ENCODE measurements at places on chromosomes 11 and 22.

- no peak for DNase-seq
Observed at GRCh38 chr22:50318356-50318697, 8.5 kb downstream of the DENND6B start.

GRCh38 chr11:106503901-106504300 lies 426.4 kb downstream of the AASDHPPT start:
- no peak for DNase-seq

DNA sequence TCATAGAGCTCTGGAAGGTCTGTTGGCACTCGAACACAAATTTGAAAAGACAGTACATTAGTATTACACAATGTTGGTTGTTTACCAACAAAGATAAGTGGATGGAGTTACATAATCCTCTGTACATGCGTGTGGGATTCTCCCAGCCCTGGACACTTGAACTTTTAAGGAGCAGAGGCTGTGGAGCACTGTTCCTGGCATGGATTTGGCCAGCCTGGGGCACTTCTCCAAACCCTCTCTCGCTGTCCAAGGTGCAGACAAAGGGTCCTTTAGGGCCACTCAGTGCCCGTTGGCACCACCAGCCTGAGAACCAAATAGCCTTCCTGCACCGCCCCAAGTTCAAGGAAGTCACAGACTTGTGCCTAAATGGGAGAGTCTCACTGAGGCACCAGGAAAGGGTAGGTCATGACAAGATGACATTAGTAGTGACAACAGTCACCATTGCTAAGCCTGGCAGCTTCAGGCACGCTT lies 1.6 kb upstream of the ANO1 start:
- no peak for DNase-seq

- no peak for DNase-seq
Observed at GRCh38 chr11:21794306-21794705, 398.6 kb upstream of the ANO5 start.

- no peak for DNase-seq
Observed at GRCh38 chr11:121249039-121249663, 43.4 kb upstream of the SC5D start.

- DNase-seq: no peak
Observed at GRCh38 chr22:24290459-24290858, 19.8 kb downstream of the SPECC1L start.

DNA sequence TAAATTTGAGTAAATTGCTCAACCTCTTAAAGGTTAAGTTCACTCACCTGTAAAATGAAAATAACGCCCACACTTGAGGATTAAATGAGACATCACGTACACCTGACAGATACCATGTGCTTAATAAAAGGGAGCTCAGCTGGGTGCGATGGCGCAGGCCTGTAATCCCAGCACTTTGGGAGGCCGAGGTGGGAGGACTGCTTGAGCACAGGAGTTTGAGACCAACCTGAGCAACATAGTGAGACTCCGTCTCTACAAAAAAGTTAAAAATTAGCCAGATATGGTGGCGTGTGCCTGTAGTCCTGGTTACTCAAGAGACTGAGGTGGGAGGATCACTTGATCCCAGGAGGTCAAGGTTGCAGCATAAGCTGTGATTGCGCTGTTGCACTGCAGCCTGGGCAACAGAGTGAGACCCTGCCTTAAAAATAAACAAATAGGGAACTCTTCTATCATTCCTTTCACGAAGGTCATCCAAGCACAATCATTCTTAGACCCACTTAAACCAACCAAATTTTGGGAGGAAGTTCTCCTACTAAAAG lies 134.1 kb downstream of the BBOX1 start:
- DNase-seq: no peak

DNA sequence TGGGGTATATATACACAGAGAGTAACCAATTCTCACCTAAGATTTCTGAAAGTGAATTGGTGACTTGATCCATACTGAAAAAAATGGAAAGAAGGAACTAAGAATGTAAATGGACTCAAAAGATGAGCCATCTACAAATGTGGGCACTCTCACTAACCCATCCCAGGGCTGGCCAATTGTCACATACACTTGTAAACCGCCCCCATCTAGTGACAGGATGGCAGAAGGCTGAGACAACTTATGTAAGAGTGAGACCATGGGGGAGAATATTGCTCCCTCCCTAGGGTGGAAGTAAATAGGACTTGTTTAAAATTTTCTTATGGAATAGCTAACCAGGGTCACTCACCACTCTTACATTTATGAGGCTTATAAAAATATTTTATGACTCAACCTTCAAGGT lies 377.1 kb upstream of the ISX start:
- no peak for DNase-seq

GRCh38 chr11:113549611-113550578 lies 74.7 kb upstream of the DRD2 start:
- DNase-seq: no peak

- DNase-seq: no peak
Observed at GRCh38 chr22:48491451-48491941, 1336.2 kb downstream of the BRD1 start.

GRCh38 chr11:134086376-134086775 lies 17.5 kb downstream of the JAM3 start:
- no peak for DNase-seq

DNA sequence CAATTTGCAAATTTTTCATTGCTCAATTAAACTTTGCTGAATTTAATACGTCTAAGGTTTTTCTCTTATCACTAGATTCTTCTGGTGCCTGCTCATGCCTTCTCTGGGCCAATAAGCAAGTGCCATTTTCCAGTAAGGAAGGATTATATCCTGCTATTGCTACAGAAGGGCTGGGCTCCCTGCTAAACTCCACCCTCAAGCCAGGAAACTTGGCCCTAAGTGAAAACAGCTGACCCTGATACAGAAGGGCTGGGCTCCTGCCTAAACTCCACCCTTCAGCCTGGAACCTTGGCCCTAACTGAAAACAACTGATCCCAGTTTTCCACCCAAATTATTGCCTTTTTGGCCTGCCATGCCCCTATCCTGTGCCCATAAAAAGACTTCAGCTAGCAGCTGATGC lies 385.3 kb downstream of the DYNC2H1 start:
- no peak for DNase-seq

DNA sequence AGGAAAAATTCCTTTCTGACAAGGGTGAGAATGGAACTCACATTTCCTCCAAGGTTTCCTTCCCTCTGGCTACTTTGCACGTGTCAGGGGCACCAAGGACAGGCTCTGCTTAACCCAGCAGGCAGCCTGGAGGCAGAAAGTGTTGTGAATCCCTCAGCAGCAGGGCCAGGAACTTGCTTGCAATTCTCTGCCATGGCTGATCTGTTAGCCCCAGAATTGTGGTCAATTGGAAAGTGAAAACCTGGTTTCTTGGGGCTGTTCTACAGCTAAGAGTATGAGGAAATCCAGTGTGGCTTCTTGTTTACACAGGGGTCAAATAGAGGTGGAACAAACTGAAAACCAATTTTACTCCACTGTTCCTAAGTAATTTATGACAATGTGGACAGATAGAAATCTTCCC lies 38.3 kb upstream of the CEP295 start:
- peak; percentile 31 for DNase-seq

- peak; percentile 36 for DNase-seq
Observed at GRCh38 chr11:99020352-99021225, at the start of gene CNTN5. CNTN5 (plus strand) TSS chr11:99020949.

GRCh38 chr11:64317325-64317960 lies at the start of gene TRMT112:
TRMT112 (minus strand) TSS chr11:64317559; CDS start chr11:64317526, 33 bp downstream.
- DNase-seq: peak; percentile 99

DNA sequence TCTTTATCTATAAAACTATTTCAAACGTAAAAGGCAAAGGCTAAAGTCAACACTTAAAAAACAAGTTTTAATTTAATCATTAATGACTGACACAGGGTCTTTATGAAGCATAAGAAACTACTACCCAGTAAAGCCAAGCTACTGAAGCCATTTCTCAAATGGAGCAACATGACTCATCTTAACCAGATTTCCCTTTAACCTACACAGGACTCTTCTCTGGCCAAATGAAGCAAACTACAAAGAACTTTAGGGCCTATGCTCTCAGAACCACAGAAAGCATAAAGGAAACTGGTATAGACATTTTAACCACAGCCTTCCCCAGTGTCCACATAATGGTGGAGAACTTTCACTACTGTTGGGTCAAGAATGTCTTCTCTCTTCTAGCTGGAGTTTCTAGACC lies 34.7 kb downstream of the ALG9 start:
- no peak for DNase-seq

GRCh38 chr11:36407356-36407755 lies 102.7 kb downstream of the TRAF6 start:
- DNase-seq: no peak

DNA sequence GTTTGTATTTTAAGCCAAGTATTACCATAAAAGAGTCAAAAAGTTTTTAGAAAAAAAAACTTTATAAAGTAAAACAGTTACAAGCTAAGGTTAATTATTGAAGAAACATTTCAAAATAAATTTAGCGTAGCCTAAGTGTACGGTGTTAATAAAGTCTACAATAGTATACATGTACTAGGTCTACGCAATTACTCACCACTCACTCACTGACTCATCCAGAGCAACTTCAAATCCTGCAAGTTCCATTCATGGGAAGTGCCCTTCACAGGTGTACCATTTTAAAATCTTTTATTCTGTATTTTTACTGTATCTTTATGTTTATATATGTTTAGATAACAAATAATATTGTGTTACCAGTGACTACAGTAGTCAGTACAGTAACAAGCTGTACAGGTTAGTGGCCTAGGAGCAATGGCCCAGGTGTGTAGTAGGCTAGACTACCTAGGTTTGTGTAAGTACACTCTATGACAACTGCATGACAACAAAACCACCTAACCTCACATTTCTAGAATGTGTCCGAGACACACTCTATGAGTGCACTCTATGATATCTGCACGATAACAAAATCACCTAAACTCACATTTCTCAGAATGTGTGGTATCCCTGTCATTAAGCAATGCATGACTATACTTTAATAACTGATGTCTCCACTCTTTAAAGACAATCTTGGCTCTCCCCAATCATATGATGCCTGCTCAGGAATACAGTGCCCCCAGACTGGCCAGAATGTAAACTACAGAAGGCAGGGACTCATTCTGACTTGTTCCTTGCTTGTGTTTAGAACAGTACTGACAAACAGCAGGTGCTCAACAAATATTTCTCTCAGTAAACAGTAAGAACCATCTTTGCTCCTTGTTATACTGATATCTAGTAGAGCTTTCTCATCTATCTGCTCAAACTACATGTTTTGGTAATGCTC lies 21.2 kb downstream of the KMT5B start:
- DNase-seq: no peak

DNA sequence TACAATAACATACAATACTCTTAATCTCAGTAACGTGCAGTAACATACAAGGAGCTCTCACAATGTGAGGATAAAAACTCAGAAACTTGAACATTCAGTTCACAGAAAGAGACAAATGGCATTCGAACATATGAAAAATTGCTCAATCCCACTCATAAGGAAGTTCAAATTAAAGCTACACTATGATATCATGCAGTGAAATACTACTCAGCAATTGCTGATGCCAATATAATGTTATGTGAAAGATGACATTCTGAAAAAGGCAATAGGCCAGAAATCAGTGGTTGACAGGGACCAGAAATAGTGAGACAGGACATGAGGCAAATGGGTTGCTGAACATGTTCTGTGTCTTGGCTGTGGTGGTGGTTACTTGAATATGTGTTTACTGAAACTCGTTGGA lies 33.7 kb upstream of the PITPNB start:
- no peak for DNase-seq

GRCh38 chr11:130847517-130847916 lies 68.8 kb downstream of the SNX19 start:
- no peak for DNase-seq

GRCh38 chr11:4381901-4382300 lies 11.6 kb downstream of the TRIM21 start:
- DNase-seq: no peak

DNA sequence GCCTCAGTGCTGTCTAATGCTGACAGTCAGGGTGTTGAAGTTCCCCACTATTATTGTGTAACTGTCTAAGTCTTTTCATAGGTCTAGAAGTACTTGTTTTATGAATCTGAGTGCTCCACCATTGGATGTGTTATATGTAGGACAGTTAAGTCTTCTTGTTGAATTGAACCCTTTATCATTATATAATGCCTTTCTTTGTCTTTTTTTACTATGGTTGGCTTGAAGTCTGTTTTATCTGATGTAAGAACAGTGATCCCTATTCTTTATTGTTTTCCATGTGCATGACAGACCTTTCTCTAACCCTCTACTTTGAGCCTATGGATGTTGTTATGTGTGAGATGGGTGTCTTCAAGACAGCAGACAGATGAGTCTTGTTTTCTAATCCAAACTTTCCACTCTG lies 107.8 kb upstream of the C11orf58 start:
- DNase-seq: no peak

DNA sequence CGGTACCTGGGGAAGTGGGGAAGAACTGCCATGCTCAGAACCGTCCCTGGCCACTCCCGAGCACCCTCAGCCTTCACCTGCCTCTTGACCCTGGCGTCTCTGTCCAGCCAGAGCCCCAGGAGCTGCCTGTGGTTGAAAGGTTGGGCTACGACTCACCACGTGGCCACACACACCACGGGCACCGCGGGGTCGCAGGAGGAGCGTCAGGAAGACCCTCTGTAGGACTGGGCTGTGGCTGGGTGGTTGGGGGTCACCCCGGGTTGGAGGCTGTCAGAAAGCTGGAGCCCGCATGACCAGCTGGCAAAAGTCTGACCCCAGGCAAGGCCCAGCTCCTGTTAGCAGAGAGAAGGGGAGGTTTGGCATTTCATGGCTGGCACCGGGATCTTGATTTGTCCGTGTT lies 11.5 kb downstream of the KRTAP5-5 start:
- no peak for DNase-seq

DNA sequence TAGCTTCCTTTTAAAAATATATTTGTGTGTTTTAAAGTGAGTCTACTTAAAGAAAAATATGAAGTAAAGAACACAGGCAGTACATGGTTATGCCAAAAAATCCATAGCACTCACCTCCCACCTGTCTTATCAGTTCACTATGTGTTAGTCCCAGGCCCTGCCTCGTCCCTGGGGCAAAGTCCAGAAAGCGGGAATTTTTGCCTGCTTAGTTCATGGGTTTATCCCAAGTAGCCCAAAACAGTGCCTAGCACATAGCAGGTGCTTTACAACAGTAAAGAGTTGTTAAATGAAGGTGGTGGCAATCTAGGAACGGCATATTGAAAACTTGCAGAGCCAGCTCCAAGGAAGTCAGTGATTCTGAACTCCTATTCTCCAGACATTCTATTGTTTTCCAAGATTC lies 154.0 kb downstream of the MN1 start:
- no peak for DNase-seq

DNA sequence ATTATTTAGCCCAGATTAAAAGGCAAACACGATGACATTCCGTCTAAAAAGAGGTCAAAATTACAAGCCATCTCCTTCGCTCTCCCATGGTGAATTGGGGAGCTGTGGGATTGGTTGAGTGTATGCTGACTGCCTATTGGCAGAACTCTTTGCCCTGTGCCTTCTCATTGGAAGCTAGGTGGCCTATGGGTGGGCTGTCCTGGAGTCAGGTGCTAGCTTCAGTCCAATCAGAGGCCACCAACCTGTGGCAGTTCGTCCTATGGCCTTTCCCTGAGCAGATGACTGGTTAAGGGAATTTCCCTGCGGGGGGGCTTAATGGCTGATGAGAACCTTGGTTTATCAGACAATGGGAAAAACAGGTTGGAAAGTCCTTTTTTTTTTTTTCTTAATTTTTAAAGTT lies 3.2 kb upstream of the MTMR3 start:
- no peak for DNase-seq

All from T-helper 2 cell (primary cell).